Muscle of back (tissue), 13 donors: ENCODE measurements at places on chromosomes 2 and 18.

GRCh38 chr18:44521668-44522022 lies 159.0 kb upstream of the SETBP1 start:
- DNase-seq, result no peak

GRCh38 chr2:29562896-29563295 lies 358.5 kb downstream of the ALK start:
- peak; percentile 17 for DNase-seq

DNA sequence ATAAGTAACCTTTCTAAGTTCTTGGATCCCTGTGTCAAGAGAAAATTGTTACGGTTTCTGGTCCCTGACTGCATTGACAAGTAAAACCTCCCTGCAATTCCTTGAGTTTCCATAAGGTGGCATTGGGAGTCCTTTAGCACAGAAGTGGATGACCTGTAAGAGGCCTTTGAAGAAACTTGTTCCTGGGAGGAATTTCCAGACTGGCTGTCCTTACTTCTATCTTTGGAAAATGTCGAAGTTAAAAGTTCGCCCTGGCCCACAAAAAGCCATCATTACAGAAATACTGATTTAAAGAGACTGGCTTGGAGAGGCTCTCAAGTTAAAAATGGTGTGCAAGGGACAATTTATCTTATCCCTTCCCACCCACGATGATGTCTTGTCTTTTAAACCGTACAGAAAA lies 218.4 kb downstream of the CDH20 start:
- DNase-seq, result peak; percentile 68

- DNase-seq, result no peak
Observed at GRCh38 chr18:63454497-63454896, 22.3 kb upstream of the SERPINB5 start.

GRCh38 chr2:143558665-143559064 lies 429.4 kb downstream of the ARHGAP15 start:
- DNase-seq, result no peak

DNA sequence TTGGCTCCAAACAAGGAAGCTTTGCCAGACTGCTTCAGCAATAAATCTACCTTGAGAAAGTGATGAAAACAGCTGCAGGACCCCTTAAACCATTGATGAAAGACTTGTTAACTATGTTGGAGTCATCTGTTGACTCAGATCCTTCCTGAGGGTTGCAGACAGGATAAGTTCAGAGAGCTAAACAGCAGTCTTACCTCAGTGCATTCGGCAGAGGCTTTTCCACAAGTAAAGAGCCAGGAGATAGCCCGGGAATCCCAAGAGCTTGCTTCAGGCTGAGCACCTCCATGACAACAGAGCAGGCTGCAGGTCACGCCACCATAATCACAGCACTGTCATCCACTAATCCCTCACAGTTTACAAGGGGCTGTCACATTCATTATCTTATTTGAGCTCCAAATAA lies 23.7 kb downstream of the KIAA2012 start:
- no peak for DNase-seq

- no peak for DNase-seq
Observed at GRCh38 chr2:40412456-40412855, 39.4 kb downstream of the SLC8A1 start.

DNA sequence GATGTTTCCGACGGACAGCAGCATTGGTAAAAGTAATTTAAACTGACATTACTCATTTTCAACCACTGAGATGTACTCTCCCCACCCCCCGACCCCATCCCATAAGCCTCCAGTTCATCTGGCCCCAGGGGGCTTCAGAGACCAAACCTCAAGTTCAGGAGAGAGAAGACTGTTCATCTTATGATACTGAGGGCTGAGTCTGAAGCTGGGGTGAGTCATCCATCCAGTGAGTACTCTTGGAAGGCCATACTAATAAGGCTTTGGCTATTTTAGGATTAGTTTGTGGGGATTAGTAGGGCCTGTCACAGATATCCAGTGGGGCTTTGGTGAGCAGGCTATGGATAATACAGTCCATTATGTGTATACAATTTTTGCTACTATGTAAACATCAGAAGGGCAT lies 125.3 kb upstream of the APCDD1 start:
- DNase-seq, result no peak

- DNase-seq, result no peak
Observed at GRCh38 chr2:17093712-17094111, 424.5 kb downstream of the RAD51AP2 start.

DNA sequence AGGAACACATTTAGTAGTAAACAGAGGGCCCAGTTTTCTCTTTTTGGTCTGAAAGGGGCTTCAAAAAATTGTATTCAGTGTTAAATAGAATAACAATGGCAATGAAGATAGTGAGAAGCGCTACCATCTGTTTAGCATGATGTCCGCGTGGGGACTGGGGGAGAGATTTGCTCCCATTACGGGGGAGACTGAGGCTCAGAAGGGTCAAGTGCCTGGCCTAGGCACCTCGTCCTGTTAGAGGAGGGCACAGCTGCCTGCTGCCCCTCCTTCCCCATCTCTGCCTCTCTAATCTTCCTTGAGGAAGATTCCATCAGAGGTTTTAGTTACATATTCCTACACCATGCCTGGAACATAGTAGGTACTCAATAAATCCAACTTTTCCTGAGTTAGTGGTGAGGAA lies 10.1 kb upstream of the TMEM185B start:
- no peak for DNase-seq

DNA sequence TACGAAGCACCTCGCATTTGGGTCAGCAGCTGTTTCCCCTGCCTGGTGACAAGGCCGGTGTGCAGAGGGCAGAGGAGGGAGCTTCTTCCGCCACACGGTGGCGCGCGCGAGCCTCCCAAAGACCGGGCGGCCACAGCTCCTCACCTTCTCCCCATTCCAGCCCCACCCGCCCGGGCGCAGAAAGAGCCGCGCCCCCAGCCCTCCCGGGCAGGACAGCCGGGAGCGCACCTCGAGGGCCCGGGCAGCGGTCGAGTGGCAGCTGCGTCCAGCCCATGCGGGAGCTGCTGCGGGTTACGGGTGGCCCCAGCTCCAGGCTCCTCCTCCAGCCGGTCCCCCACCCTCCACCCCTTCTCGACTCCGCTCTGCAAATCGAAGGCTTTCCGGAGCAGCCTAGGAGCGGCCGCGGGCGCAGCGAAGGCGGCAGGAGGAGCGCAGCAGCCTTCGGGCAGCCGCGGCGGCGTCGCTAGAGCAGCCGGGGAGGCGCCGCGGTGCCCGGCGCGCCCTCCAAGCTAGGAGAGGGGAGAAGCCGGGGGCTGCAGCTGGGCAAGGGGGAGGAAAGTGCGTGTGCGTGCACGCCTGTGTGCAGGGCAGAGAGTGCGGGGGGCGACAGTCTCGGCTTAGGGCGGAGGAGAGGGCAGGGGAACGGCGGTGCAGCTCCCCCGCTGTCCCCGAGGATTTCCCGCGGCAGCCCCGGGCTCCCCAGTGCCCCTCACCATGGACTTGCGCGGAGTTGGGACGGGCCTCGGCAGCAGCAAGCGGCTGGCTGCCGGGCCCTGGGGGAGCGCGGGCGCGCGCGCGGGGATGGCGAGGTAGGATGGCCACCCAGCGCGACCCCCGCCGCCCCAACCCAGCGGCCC lies at the start of gene CCDC85A:
TSS of gene CCDC85A (plus strand) at position 348 of the 857 bp plus-strand sequence. CDS start 635 bp downstream, outside the sequence.
- peak; percentile 91 for DNase-seq

DNA sequence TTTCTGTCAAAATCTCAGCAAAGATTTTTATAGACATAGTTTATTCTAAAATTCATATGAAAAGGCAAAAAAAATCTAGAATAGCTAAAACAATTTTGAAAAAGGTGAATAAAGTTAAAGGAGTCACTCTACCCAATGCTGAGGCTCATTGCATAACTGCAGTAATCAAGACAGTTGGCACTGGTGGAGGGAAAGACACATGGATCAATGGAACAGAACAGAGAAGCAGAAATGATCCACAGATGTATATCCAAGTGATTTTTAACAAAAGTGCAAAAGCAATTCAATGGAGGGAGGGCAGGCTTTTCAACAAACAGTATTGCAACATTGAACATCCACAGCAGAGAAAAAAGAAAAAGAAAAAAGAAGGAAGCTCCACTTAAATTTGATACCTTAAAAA lies 162.8 kb downstream of the RBM43 start:
- DNase-seq, result no peak

GRCh38 chr2:177015356-177015923 lies 197.2 kb upstream of the HNRNPA3 start:
- peak; percentile 73 for DNase-seq

- DNase-seq, result peak; percentile 14
Observed at GRCh38 chr2:15271941-15272542, 289.1 kb downstream of the NBAS start.

DNA sequence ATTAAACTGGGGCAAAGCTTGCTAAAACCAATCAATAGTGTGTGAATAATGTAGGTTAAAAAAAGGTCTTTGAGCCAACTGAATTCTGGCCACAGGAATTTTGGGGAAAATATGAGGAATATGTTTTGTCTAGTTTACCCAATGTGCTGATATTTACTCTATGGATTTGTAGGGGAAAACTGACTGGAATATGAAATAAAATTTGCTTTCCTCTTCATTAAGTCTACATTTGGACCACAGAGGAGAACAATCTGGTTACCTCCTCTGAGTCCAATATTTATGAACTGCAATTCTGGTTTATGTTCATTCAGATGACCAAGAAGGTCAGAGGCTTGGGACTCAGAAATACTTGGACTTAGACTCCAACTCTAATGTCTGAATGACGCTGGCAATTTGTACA lies 1042.2 kb upstream of the CNTNAP5 start:
- DNase-seq, result no peak

DNA sequence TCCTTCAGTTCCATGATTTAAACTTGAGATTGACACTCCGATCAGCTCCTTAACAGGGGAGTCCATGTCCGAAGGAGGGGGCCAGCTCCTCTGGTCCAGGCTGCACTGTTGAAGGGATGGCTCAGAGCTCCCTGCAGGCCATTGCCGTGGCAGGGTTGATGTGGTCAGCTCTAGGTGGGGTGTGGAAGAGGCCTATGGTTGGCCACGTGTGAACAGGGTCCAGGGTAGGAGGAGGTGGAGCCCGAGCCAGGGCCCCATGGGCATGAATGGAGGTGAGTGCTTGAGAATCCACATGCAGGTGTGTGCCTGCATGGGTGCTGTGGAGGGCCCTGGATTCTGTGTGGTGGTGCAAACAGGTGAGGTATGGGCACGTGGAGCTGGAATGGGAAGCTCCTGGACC lies 1.1 kb downstream of the SPEG start:
- no peak for DNase-seq

GRCh38 chr2:241540771-241541561 lies 17.6 kb upstream of the BOK start:
- peak; percentile 71 for DNase-seq

DNA sequence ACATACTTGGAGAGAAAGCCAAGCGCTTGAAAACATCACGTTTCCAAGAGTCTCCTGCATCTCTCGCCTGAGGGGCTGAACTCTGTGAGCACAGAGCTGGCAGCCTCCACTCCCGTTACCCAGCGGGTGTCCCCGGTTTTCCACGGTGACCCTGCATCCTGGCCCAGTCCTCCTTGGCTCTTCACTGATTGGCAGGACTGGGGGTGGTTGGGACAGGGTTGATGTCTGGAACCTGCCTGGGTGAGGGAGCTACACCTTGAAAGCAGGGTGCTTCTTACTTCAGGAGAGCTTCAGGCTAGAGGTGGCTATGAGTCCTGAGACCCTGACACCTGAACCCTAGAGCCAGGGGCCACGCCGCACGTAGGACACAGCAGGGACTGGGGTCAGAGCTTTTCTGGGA lies 234.1 kb downstream of the DYSF start:
- DNase-seq, result no peak

DNA sequence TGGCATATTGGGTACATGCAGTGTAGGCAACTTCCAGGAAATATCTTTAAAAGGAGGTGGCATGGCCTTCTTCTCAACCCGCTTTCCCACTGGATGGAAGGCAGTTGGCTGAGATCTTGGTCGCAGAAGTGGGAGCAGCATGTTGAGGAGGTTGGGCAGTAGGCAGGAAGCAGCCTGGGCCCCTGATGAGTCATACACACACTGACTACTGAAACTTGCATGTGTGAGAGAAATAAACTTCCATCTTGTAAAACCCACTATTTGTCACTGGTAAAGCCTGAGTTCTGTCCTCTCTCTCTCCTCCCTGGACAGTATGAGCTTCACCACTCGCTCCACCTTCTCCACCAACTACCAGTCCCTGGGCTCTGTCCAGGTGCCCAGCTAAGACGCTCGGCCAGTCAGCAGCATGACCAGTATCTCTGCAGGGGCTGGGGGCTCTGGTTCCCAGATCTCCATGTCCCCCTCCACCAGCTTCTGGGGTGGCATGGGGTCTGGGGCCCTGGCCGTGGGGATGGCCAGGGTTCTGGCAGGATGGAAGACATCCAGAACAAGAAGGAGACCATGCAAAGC lies 233.8 kb upstream of the SPRED2 start:
- DNase-seq, result no peak

- no peak for DNase-seq
Observed at GRCh38 chr2:10240161-10240681, 62.5 kb upstream of the HPCAL1 start.

DNA sequence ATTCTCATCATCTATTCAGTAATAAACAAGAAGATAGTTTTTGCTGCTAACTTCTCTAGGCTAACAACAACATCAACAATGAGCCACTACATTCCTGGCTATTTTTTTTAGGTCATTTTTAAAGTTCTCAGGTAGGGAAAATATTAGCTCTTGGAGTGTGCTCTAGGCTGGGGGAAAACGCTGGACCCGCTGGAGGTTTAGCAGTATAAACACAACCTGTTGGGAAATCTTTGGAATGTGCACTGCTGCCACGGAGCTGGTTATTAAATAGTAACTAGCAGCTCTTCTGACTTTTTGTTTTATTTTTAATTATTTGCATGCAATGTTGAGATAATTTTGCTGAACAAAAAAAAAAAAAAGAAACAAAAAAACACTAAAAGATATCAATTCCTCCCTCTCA lies 892.1 kb upstream of the ACVR2A start:
- DNase-seq, result no peak

- peak; percentile 77 for DNase-seq
Observed at GRCh38 chr18:54358495-54359040, 862 bp downstream of the C18orf54 start.

DNA sequence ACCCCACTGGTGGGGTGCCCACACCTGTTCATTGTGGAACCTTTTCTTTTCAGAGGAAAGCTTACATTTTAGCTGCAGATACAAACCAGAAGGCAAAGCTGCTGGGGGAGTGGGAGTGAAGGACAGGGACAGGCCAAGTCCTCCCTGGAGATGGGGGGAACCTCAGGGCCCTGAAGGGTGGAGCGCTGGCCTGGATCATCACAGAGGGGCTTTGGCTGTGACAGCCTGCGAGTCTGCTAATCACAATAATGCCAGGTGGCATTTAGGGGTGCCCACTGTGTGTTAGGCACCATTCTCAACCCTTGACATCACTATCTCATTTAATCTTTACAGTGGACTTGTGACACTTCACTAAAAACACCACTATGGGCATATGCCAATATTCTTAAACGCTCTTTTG lies 27.4 kb downstream of the KCTD1 start:
- no peak for DNase-seq

GRCh38 chr2:29281086-29281915 lies 166.1 kb downstream of the CLIP4 start:
- DNase-seq, result peak; percentile 10

DNA sequence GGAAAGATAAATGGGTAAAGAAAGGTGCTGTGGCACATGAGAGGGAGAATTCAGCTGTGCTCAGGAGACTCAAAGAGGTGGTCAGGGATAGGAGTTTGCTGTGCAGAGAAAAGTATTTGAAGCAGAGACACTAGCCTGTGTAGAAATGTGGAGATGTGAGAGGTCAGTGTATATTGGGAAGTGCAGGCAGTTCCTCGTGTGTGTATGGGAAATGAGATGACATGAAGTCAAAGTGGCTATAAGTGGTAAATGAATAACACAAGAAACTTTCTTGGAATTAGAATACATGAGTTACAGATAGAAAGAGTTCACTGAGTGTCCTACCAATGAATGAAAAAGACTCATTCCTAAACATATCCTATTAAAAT lies 11.6 kb downstream of the MAP3K20 start:
- no peak for DNase-seq

GRCh38 chr2:106189325-106189724 lies 4.8 kb downstream of the UXS1 start:
- no peak for DNase-seq
